ENCODE measurements at places on chromosomes 16 and 17.
A peak's percentile ranks its signal among the peaks of the same experiment; 100 is the strongest.

DNA sequence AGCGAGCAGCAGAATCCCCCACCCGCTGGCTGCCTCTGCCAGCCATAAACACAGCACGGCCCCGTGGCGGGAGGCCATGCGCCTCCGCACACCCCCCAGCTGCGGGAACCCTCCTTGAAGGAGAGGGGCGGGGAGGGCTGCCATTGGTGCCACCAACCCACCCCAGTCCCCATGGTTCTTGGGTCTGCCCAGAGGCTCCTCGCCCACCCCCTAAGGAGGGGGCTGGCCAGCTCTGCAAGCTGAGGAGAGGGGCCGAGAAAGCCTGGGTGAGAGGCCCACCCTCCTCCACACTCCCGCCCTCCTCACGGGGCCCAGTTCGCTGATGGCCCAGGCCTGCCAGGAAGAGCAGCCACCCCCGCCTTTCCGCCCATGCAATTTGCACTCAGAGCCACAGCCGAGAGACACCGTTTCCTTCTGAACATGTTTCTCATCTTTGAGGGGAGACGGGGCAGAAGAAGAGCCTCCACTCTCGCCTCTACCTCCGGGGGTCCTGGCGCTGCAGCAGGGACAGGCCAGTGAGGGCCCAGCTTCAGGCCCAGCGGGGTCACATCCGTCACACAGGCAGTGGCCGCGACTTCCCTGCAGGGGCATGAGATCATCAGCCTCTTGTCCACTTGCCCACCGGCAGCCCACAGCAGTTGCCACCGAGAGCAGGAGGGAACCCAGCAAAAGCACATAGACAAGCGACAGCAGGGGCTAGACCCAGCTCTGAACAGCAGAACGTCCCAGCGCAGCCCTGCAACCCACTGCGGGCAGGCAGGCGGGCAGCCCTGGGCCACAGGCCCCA lies 23.0 kb downstream of the KATNB1 start:
- no peak for DNase-seq

DNA sequence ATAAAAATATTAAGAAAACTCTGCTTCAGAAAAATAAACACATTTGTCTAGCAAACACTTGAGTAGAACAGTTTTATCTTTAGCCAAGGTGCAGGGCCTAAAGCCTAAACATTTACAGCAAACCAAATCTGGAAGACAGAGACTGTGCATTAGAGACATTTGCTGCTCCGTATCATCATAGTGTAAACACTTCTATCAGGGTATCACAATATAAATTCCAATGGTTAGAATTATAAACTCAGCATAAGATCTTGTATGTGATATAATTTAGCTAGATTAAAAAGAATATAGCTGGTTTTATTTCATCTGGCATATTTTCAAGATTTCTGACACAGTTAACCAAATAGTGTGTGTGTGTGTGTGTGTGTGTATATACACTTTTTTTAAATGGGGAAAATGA lies 133.8 kb upstream of the NACA2 start:
- DNase-seq = no peak

GRCh38 chr17:9123594-9124553 lies 102.6 kb downstream of the NTN1 start:
- no peak for DNase-seq

DNA sequence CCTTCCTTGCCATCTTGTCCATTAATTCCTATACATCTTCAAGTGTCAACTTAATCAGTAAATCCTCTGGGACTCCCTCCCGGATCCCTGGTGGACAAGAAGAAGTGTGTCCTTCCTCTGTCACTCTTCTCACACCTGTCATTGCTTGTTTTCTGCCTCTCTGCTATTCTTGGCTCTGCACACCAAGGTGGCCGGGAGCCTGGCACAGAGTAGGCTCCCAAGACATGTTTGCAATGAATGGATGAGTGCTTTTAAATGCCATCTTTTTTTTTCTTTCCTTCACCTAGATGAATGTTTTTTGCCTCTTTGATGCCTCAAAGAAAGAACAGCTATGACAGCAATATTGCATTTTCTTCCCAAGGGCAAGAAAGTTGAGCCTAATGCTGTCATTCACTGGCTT lies 58.0 kb upstream of the CLEC18A start:
- DNase-seq = no peak

DNA sequence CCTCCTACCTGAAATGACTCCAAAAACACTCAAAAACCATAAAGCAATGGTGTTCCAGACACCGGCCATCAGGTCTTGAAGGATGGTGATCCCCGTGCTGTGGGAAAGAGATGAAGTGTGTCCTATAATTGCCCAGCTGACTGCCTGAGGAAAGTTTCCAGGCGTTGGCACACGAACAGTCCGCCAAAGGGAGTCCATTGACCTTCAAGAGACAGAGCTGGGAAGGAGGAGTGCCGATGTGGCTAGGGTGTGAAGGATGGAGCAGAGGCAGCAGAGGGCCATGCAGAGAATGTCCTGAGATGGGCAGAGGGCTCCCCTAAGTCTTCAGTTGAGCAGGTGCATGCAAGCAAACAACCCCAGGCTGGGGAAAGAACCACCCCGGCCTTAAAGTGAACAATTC lies 11.9 kb upstream of the NUBP1 start:
- no peak for DNase-seq

DNA sequence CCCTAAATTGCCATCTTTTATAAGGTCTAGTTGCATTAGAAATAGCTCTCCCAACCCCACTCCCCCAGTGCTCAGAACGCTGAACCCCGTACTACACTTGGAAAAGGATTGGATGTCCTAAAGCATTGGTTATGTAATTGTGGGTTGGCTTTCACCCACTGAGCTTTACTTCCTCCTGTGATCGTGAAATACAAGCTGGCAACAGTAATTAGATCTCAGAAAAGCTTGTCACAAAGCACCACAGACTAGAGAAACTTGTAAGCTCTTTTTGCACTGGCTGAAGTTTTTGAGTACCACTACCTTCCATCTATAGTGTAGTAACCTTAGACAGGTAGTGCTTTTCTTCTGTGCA lies 54.4 kb downstream of the SIAH1 start:
- peak; percentile 32 for DNase-seq

GRCh38 chr17:41402161-41402560 lies 4.8 kb upstream of the KRT31 start:
- DNase-seq = no peak
